Prostate gland (tissue), 2 donors: ENCODE measurements at places on chromosomes 5 and 9.

GRCh38 chr5:177442066-177442826 is 4.4 kb upstream of the PRR7 start:
- DNase-seq: no peak

DNA sequence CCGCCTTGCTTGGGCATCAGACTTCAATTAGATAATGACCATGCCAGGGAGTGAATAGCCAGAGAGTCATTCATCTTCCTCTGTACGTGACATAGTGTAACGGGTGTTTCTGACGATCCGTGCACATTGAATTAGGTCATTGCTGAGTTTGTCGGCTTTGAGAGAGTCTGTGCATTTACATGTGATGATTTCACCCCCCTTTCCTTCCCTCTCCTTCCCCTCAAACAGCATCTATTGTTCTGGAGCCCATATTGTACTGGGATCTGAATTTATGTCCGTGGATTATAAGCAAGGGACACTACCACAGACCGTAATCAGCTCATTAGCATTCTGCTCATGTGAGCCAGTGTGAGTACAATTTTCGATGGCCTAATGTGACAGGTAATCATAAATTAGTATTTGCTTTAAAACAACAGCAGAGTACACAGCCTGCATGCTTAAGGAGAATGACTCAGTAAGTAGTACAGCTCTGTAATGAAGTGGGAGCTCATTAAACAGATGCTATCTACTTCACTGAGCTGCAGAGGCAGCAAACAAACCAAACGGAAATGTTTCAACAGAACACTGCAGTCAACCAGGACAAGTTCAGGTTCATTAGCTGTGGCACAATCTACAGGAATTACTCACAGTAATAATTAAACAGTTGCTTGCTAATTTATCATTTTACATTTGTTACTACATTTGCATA is 302.1 kb downstream of the CSNK1G3 start:
- no peak for DNase-seq

GRCh38 chr9:76013809-76014208 is 123.3 kb downstream of the PCSK5 start:
- no peak for DNase-seq

DNA sequence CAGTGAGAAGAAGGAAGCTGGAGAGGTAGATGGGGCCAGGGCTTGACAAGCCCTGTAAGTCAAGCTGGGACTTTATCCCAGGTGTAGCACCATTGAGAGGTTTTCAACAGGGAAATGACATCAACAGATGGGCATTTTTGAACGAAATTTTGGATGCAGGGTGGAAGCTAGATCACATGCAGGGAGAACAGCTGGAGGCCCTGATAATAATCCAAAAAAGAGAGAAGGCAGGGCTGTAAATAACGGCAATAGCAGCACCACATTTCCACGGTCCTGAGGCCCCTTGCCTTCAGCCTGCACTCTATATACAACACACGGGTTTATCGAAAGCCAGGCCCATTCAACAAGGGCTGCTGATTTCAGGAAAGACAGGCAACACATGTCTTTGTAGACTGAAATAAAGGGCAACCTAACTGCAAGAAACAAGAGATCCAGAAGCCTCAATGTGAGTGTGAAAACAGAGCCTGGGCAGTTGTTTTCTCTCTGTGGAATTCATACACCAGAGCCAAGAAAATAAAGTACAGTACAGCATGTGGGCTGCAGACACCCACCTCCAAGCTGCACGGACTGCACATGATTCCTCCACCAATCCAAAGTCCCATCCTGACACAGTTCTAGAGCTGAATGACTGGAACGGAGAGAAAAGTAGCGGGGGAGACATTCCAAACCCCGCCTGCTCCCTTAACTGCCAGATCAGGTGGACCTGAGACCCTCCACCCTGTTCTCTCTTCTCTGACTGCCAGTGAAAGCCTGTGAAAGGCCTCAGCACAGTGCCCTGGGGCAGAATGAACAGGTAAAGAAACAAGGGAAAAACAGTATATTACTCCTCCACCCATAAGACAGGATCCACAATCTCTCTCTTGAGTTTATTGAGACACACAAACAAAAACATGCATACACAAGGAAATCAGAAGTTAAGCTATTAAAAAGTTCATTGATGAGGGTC is 36.3 kb downstream of the KLHL3 start:
- DNase-seq: no peak

DNA sequence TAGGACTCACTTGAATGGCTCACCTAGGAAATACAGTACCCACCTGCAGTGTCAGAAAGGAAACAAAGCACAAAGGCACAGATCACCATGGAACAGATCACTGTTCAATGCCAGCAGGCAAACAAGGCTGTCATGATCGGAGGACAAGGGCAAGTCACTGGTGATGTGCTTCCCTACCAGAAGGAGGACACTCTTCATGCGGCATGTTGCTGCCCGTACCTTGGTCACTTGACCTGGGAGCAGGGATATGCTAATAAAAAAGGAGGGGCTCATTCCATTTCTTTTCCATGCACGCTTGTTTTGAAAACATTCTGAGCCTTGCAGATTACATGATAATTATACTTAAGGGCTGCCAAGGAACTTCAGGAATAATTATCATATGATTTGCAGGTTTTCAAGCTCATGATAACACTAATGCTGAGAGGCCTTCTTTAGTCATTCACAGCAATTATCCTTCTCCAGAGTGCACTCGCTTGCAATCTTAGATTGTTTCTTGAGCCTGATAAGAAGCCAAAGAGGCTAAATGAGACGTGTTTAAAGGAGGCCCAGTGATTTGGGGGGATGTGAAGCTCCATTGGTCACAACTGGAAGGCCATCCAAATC is 36.1 kb upstream of the STARD4 start:
- DNase-seq: no peak

DNA sequence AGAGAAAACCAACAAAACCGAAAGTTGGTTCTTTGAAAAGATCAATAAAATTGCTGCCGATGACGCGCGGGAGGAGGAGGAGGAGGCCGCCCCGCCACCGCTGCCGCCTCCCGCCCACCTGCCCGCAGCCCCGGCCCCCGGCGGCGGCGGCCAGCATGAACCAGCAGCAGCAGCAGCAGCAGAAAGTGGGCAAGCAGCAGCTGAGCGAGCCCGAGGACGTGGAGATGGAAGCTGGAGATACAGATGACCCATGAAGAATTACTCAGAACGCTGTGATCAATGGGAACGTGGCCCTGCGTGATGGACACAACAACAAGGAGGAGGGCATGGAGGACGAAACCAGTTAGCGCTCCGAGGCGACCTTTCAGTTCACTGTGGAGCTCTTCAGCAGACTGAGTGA is 53.9 kb upstream of the EFNA5 start:
- DNase-seq: no peak

DNA sequence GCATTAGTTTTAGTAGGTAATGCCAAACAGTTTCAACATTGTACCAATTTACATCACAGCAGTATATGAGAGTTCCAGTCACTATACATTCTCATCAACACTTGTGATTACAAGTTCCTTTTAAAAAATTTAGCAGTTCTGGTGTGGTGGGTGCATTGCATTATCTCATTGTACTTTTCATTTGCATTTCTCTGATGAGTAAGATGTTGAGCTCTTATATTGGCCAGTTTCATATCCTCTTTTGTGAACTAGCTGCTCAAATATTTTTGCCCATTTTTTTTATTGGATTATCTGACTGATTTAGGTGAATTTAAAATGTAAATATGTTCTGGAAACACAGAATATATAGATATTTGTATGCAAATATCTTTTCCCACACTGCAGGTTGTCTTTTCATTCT is 160.9 kb upstream of the NR3C1 start:
- no peak for DNase-seq

- peak; percentile 23 for DNase-seq
These were observed 591 bp downstream of the ABCA1 start for GRCh38 chr9:104927216-104927911.

- no peak for DNase-seq
These were observed 94.1 kb downstream of the KCNIP1 start for GRCh38 chr5:170597872-170598271.

DNA sequence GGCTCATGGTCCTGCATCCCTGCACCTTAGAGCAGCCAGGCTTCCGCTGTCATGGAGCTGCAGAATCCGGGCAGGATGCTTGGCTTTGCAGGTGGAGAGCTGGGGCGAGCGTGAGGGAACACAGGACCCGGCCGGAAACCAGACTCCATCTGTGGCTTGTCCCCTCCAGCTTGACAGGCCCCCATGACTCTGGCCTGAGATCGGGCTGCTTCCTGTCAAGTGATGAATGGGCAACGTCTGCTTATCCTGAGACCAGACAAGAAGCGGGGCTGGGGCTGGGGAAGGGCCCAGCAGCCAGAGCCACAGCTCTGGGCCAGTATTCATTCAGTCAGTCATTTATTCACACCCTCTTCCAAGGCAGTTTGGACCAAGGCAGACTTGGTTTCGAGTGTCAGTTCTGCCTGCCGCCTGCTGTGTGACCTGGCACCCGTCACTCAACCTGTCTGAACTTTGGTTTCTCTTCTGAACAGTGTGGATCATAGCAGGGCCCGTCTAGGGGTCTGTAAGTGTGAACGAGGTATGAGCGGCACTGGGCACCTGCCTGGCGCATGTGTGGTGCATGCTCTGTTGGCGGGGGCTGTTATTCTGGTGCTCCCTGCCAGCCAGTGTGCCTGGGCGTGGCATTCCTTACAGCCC is 37.5 kb downstream of the NEK6 start:
- no peak for DNase-seq

DNA sequence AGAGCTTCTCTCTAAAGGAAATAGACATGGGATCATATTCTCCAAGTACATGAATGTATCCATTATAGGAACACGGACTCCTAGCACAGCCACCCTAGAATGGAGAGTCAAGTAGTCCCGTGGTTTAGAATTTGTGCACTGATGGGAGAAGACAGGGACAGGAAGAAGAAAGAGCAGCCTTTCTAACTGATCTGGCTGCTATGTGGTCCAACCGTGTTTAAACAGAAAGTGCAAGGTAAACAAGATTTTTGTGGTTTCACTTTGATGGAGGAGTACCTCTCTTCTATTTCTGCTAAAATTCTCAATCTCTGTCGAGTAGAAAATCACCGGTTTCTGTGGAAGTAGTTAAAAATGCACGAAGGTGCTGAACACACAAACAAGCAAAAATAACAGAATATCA is 171.3 kb downstream of the ST8SIA4 start:
- no peak for DNase-seq

DNA sequence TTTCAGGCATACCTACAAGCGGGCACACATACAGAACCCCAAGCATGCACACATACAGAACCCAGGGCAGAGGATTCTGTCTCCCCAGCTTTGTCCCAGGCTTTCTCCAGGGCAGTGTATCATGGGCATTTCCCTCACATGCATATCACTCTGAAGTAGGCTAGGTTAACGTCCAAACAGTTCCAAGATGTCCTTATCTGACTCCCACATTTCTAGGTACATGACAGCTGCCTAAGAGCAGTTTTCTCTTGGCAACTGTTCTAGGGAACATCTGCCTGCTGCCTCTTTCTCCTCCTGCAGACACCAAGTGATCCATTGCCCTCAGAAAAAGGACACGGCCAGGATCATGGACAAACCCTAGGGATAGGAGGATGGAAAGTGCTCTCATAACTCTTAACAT is 84.9 kb upstream of the NR3C1 start:
- no peak for DNase-seq

GRCh38 chr5:135016861-135017290 is 17.2 kb downstream of the PITX1 start:
- DNase-seq: no peak

DNA sequence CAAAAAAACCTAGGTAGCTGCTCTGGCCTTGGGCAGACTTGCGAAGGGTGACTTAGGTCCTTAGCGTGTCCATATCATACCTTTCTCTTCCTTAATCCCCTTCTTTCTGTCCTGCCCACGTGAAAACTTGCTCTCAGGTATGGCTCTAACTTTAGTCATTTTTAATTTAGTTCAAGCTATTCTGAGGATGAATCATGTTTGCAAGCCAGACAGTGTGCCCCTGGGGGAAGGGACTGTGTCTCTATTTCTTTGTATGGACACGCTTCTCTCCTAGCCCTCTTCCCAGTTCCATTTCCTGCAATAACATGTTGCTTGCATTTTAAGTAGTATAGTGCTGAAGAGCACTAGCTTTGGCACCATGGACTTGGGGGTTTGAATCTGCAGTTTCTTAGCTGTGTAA is 120.6 kb downstream of the PTTG1 start:
- no peak for DNase-seq

GRCh38 chr5:76455531-76456133 is 52.5 kb downstream of the IQGAP2 start:
- DNase-seq: no peak

GRCh38 chr5:5658889-5659465 is 236.5 kb downstream of the ICE1 start:
- DNase-seq: no peak

- no peak for DNase-seq
These were observed 233.6 kb upstream of the EDIL3 start for GRCh38 chr5:84618262-84618661.

DNA sequence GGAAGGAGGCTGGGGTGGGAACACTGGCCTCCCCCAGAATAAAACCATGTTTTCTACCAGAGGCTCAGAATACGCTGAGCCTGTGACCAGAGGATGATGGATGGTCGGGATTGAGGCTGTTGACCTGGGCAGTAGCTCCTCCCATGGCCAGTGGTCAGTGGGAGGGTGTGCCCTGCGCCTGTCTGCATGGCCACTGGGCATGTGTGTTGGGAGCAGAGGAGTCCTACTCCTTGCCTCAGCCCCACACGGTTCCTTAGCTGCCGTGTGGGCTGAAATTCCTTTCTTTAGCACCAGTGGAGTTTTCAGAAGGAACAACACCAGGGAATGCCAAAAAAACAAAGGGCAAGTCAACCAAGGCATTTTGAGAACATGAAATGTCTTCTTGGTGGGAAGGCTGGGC is 8.5 kb upstream of the RMND5B start:
- DNase-seq: no peak

GRCh38 chr9:95003689-95004410 is 277.4 kb downstream of the AOPEP start:
- peak; percentile 60 for DNase-seq

DNA sequence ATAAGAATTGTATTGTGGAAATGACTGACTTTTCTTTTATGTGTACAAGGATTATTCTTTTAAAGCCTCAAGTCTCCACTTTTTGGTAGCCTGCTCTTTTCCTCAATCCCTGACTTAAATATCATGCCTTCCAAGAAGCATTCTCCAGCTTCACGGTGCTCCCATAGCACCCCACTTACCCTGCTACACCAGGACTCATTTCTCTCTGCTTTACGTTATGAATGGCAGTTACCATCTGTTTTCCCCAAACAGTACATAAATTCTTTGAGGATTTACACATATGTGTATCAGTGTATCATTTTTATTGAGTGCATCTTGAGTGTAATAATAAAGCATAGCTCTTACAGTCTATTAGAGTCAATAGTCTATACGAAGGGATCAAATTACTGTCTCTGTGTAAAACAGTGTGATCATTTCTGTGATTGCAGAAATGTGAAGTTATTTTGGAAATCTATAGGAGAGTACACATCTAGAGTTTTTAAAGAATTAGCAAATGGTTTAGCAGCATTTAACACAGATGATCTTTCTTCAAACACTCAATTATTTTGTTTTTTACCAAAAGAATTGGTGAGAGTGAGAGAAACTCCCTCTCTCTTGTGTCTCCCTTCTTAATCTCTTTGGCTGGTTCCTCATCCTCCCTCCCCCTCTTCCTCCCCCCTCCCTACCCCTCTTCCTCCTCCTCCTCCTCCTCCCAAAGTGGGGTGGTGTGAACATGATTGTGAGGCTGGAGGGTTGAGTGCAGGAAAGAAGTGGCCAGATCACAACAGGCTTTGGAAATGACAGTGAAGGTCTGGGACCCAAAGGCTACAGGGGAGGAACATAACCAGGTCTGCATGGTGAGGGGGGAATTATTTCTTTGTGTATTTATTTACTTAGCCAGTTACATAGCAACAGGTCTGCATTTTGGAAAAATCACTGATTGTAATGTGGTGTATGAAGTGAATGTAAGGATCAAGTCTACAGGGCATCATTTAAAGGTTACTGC is 27.6 kb upstream of the ECM2 start:
- DNase-seq: no peak

GRCh38 chr9:19117039-19117716 is 10.1 kb downstream of the PLIN2 start:
- DNase-seq: no peak
